ENCODE measurements at places on chromosomes 7 and 10.
A peak's percentile ranks its signal among the peaks of the same experiment; 100 is the strongest.

DNA sequence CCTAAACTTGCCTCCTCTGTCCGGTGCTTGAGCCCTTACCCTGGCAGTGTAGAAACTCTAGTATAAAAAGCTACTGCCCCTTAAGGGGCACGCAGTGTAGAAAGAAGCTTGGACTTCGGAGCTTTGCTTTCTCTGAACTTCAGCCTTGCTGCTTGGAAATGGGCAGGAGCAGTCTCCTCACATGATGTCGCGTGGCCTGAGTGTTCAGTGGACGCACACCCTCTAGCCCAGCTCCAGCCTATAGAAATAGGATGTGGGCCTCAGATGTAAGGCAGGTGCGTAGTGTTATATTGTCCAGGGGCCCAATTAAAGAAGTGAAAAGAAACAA is 98.2 kb upstream of the PCBD1 start:
- DNase-seq = no peak

DNA sequence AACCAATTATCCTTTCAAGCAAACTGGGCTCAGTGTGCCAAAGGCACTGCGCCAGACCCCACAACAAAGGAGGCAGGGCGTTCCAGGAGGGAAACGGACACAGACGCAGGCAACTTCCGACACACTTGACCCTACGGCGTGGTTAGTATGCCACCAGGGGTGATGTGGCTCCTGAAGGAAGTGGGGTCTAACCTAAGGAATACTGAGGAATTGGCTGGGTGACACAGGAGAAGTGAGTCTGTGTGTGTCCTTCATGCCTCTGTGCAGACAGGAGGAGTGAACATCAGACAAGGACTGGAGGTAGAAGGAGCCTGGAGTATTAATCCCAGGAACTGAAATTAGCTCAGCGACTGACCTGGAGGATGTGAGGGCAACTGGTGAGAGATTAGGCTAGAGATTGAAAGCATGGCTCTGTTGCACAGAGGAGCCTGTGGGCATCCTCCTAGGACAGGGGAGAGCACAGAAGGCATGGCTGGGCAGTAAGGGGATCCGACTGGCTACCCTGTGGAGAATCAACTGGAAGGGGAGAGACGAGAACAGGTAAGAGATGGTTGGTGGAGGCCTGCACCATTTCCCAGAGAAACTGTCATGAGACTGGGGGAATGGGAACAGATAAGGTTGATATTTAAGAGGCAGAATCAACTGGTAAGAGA is 27.8 kb downstream of the GSDME start:
- DNase-seq = no peak

DNA sequence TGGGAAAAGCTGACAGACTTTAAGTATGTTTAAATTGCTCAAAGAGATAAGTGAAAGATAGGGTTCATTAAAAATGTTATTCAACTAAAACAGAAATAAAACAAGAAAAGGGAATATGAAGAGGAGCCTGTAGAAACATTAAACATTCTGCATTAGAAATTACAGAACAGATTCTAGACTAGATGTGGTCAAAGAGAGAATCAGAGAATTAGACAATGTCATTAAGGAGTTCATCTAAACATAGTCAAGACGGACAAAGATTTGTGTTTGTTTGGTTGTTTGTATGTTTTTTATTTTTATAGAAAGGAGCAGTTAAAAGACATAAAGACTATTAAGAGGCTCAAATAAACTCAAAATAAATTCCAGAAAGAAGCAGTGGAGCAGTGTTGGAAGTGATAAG is 80.0 kb downstream of the NKX6-2 start:
- no peak for DNase-seq

DNA sequence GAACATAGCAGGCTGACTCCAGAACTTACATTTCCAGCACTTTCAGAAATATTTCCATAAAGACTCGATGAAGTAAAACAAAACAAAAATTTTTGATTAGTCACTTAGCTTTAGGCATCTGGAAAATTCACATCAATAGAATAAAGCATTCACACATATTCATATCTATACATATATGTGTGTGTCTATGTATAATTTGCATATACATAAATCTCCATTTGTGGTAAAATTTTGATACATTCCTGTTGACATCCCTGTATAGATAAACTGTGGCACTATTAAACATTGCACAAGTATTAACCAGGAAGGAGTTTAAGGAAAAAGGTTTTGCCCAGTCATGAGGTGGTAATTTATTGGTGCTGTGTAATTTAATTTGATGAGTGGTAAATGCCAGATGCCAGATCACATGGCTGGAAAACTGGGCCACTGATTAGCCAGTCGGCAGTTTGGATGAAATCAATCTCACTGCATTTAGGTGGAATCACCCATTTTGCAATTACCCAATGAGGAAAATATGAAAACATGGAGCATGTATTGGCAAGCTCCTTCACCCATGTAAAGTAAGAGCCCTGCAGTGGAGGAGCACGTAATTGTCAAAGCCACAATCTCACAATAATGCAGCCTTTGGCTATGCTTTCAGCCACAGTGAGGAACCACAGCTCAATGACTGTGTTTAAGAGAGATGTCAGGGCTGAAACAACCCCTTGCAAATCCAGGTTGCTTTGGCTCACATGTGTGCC is 294.6 kb downstream of the RNLS start:
- DNase-seq = no peak

- peak; percentile 92 for DNase-seq
Measured at GRCh38 chr7:158077934-158078910, 509.4 kb downstream of the PTPRN2 start.

Data from NCI-H345 (cell line).